A549 (cell line): ENCODE measurements at places on chromosomes 2 and 18. TPM values are rescaled to one million over a fixed set of nuclear protein-coding genes. Genes with fewer than 3 reads are reported as not detected.

GRCh38 chr18:69217196-69218000 lies 183.3 kb upstream of the DOK6 start:
- DNase-seq, result no peak

ST6GAL2 gene
- polyA plus RNA-seq, result 18.8 to 26.2 TPM (median 23.9 TPM) in 3 replicates

DNA sequence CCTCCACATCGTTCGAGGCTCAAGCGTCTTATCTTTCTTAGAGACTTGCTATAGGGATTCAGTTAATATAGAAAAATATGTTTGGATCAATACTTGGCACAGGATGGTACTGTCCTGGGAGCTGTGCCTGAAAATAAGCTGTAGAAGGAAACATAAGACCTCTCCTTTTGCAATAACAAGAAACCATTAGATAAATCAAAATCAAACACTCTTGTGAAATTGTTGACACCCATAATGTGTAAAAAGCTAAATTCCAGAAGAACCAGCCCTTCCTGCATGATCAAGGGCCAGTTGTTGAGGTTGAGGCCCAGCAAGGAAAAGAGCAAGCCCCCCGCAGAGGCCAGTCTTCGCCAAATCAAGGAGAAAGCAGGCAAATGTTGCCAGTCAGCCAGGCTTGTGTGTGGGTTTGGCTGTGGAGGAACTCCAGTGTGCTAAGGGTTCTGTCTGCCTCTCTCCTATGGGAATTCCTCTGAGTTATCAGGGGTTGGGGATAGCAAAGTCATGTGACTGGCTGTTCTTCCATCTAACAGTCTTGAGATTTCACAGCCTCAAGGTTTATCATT lies 185.7 kb downstream of the ACKR3 start:
- no peak for DNase-seq

DNA sequence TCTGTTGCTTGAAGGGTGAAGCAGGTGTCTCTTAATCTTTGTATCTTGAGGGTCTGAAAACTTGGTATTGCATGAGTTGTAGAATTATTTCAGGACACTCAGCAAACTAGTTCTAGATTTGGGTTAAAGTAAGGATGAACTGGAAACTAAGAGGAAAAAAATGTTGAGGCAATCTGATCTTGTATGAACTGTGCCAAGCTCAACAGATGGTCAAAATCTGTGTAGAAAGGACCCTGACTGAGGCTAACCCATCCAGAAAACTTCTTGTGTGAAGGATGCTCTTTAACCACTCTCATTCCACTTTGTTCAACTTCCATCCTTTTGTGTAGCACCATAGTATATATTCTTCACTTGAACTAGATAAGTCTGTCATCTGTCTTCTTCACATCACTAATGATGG lies 861.7 kb downstream of the SLC4A3 start:
- no peak for DNase-seq

FABP1 gene
- not detected in 3 replicates for polyA plus RNA-seq
